Testis (tissue), 5 donors: ENCODE measurements at places on chromosomes 2 and 18. TPM values are rescaled to one million over a fixed set of nuclear protein-coding genes. Genes with fewer than 3 reads are reported as not detected.
A peak's percentile ranks its signal among the peaks of the same experiment; 100 is the strongest.

Gene DPP4
- 1.7 TPM for total RNA-seq

Gene PPP1R7
- 139 TPM for total RNA-seq

DNA sequence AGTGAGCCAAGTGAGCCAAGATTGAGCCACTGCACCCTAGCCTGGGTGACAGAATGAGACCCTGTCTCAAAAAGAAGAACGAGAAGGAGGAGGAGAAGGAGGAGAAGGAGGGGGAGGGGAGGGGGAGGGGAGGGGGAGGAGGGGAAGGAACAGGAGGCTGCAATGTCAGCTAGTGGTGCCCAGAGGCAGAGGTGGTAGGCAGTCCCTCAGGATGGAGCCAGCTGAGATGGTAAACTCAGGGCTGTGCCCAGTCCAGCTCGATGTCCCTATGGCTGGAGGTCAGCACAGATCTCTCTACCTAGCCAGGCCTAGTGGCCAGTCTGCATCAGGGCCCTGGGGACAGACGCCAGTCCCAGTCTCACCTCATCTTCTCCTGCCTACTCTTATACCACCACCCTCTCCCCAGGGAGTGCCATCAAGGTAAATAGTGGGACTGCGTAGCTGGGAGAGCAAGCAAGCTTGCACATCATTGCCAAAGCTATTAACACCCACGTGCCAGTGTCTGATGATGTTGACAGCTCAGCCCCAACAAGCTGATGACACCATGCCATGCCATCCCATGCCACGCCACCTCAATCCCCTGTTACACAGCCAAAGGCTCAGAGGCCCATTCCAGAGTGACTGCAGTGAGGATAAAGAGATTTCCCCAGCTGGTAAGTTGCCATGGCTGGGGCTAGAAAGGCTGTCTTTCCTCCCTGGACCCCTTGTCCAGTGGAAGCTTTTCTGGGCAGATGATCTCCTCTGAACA, 7.6 kb upstream of the PLB1 start:
- DNase-seq, result no peak

- DNase-seq, result peak; percentile 20
Measured at GRCh38 chr2:126656431-126657147, 631 bp downstream of the GYPC start.

DNA sequence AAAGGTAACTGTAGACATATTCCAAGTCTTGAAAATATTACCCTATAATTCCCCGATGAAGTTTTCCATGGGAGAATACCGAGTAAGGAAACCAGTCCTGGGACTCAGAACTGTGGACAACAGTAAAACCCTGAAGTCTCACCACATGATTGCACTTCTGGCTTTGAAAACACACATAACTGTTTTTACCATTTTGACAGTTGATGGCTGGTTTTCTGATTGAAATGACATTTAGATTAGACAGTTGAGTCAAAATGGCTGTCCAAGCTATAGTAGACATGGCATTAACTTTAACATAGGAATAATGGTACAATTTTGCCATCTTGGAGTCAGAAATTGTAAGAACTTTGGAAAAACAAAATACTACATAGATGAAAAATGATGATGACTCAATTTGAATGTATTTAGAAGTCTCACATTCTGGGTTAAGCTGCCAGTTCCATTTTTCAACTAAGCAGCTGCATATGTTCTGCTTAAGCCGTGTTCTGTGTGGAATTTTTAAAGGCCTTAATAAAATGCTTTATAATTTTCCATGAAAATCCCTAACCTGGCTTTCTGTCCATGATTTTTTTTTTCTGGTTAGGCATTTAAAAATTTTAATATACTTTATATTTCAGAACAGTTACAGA, 38.3 kb upstream of the WIPF1 start:
- no peak for DNase-seq

Gene SUCLG1
- total RNA-seq, result 50.6 TPM

DNA sequence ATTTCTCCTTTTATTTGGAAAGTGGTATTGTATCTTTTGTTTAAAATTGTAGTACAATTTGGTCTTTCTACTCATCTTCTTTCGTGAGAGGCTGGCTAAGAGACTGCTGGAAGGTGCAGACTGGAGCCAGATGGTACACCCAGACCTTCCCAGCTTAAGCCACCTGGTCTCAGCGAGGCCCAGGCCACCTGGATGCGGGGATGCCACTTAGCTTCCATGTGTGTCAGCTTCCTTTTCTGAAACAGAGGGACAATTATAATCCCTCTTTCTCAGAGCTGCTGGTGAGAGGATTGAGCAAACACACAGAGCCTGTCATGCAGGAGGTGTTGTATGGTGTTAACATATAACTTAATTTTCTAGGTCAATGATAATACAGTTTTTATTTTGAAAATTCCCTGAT, 17.4 kb downstream of the FARP2 start:
- no peak for DNase-seq

Gene SPDYA
- total RNA-seq, result 28.7 TPM

DNA sequence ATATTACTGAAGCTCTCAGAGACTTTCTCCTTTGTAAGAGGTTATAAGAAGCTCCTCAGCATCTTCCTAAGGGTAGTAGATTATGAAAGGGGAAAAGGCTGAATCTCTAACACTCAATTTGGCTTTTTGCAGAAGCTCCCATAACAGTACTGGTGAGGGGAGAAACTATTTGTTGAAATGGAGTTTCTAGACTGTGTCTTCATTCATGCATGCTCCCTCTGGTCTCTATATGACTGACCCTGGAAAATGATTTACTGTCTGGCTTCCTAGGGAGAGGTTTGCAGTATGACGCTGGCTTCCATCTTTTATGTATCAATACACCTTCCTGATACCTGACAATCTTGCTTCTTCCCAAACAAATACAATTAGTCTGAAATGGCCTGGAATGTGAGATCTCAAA, 63.9 kb downstream of the LDAH start:
- DNase-seq, result no peak

- no peak for DNase-seq
Measured at GRCh38 chr2:96499061-96499960, 5.8 kb downstream of the NEURL3 start.

GRCh38 chr2:120820953-120821279, 85.2 kb downstream of the GLI2 start:
- DNase-seq, result peak; percentile 79

Gene SLC8A1
- total RNA-seq, result 3.2 TPM

DNA sequence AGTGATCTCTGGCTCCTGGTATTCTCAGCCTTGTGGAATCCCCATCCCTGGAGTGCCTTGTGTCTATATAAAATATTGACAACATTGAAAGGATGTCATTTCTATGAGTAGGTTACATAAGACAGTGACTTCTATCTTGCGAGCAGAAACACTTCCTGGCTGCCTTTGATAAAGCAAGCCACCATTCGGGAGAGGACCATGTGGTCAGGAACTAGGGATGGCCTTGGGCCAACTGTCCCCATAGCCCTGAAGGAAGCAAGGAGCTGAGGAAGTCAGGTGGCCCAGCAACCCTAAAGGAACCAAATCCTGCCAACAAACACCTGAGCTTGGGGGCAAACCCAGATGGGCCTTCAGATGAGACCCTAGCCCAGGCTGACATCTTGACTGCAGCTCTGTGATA, 113.0 kb upstream of the LTBP1 start:
- DNase-seq, result no peak
